ENCODE measurements at places on chromosomes 3 and 15.

DNA sequence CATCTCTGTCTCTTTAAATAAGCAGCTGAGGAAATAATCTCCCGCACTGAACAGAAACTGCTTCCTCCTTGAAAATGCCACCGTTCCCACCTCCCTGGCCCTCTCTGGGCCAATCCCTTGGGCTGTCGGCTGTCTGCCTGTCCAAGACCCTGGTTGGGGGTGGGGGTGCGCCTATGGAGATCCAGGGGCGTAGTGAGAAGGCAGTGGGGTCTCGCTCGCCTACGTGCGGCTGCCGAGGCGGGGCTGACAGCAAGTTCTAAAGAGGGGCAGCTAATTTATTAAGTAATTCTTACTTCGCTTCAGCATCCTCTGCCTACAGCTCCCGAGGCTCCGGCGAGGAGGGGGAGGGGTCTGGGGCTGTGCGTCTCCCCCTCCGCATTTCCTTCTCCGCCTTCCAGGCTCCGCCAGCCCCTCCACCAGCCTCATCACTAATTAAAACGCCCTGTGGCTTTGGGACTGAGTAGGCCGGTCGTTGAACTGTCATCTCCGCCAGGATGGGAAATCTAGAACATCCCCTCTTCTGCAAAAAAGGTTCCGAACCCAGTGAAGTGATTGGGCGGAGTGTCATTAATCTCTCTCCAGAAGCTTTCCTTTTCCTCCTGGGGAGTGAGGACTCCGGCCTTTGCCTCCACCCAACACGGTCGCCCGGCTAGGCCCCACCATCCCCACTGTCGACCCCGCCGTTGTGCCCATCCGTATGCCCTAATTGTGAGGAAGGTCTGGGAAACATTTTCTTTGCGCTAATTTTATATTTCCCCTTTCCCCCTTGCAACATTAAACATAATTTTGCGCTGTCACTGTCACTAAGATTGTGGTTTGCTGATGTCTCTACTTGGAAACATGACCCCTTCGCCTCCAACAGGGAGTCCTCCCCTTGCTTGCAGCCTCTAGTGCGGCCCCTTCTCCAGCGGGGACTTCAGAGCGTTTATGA, 16.9 kb downstream of the NR2F2 start:
- DNase-seq: no peak

DNA sequence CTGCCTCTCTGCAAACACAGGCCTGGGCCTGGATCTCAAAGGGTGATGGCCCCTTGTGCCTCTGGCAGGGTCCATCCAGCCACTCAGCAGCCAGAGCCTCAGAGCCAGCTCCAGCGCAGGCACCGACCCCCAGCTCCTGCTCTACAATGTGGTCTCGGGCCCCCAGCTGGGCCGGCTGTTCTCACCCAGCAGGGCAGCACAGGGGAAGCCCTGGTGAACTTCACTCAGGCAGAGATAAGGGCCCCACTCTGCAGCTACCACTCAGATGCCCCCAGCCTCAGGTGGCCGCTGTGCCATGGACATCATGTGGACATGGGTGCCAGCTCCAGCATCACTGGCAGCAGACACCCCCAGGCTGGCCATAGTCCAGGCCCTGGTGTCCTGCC, 173.1 kb downstream of the TBC1D2B start:
- DNase-seq: no peak

DNA sequence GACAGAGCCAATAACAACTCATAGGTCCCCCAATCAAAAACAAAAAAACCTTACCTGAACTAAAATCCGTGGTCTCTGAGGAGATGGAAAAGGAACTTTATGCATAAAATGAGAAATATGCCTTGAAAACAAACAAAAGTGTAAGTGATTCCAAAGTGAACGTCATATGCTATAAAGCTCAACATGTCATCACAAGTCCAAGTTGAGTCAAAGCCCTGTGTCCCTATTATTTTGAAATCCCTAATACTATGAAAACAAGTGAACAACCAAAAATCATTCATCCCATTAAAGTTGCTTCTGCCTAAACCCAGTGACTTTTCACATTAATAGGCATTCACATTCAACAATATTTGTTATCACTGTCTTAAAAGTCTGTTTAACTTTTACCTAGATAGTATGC, 59.4 kb downstream of the DENND4A start:
- no peak for DNase-seq

DNA sequence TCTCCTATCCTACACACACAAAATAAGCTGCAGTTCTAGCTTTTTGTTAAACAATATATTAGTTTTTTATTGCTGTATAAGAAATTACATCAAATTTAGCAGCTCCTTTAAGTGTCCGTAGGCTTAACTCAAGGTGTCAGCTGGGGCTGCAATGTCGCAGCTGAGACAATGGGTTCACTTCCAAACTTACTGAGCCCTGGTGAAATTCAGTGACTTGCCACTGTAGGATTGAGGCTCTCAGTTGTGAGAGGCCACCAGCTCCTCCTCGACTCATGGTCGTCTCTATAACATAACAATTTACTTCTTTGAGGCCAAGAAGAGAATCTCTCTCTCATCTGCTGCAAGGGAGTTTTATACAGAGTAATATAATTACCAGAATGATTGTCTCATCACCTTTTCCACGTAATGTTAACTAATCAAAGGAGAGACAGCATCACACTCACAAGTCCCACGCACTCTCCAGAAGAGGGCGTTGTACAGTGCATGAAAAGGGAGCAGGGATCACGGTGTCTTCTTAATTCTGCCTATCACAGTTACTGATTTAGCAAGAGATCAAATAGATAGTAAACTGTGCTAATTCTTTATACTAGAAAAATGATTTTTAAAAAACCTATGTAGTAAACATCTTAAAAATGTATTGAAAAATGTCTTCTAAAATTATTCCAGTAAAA, 735.6 kb upstream of the GBE1 start:
- no peak for DNase-seq

DNA sequence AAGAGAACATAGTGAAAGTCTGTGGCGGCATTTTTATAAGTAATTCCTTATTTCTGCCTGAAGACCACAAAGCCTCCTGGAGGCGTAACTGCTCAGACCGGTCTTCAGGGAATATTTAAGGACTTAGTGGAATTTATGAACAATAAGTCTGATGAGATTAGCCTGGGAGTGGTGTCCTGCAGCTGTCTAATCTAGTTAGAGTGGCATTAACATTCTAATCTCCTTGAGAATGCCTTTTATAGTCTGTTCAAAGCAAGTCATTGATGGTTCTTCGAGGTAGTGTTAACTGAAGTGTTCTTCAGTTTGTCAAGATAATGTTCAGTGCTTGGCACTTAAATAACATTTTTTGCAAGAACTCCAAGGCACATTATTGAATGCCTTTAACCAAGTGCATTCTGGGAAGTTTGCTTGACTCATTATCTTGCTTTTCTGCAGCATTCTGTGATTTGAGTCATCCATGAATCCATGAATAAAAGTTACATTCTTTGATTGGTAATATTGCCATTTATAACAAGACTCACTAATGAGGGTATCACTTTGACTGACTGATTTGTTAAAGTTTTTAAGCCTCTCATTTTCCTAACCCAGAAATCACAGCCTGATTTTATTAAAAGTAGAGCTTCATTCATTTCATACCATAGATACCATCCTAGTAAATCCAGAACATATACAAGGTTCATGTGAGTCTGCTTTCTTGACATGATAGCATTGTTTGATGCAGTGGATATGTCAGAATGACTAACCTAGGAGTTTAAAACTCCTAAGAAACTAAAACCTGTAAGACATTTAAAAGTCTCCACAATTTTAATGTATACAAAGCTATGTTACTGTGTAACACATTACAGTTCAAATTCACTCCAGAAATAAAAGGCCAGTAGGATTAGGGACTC, 12.5 kb downstream of the RBM5 start:
- DNase-seq: no peak

DNA sequence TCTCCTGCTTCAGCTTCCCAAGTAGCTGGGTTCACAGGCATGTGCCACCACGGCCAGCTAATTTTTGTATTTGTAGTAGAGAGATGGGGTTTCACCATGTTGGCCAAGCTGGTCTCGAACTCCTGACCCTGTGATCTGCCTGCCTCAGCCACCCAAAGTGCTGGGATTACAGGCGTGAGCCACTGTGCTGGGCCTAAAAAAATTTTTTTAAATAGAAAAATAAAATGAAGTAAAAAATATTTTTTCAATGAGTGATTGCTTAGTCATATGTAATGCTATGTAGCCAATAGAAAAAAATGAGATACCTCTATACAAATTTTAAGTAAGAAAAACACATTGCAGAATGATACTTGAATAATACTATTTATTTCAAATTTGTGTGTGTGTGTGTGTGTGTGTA, 27.9 kb upstream of the SLC30A4 start:
- DNase-seq: no peak

DNA sequence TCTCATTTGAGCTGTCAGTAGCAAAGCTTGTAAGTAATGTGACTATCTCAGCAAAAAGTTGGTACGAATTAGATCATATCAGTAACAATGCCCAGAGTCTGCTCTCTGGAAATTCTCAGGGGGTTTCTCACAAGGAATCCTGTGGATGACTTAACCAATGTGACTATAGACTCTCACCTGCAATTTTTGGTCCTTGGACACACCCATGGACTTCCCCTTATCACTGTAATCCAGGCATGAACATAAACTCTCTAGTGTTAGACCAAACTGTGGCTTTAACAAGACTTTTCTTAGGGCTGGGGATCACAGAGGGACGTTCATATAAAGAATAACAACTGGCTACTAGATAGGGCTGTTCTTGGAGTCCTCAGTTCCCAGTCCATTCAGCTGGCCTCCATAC, 3.9 kb upstream of the ZNF80 start:
- DNase-seq: no peak

DNA sequence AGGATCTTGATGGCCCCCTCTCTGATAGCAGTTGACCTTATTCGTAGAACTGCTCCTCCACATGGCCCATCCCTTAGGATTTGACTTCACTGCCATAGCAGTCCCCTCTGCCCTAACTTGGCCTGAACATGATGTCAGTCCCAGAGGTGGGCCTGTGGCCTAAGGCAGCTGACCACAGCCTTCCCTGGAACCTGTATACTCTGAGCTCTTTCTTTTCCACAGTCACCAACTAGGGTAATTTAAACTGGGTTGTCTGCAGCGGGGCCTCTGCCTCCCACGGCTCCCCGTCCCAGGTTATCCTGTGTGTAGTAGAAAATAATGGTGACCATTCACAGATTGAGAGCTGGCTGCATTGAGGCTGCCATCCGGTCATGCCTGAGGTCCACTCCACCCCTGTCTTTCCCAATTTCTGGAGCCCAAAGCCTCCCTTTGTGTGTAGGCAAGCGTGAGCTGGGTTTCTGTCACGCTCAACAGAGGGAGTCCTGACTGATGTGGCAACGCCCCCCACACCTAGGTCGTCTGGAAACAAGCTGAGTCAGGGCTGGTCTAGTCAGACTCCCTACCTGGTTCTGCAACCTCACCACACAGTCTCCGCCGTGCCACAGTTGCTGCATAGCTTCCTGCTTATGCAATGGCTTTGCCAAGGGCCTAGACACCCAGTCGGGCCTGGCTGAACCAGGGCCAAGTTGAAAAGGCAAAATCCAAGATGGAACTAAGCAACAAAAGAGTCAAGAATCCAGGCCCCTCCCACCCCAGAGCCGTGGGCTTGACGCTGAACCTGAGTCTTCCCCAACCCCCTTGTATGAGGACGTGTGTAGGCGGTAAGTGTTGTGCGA, 284.5 kb downstream of the XXYLT1 start:
- no peak for DNase-seq

DNA sequence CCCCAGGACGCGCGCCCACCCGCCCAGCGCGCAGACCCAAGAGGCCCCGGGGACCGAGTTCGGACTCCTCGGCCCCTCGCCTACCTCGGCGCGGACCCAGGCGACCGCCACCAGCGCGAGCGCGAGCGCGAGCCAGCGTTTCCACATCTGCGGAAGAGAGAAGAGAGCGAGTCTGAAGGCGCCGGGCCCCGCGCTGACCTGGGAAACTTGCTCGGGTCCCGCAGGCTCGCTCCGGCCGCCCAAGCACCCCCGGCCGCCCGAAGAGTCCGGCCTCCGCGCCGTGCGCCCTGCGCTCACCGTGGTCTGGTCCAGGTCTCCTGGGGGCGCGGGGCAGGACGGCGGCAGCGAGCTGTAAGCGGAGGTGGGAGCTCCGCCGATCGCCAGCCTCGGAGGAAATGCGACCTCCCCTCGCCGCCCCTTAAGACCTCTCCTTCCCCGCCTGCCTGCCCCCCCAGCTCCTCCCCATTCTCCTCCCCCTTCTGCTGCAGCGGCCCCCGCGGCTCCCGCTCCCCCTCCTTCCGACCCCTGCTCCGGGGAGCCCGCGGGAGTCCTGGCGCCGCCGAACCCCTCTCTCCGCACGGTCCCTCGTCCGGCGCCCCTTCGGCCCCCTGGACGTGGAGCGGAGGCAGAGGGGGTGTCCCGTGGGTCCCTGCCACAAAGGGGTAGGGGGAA, at the start of gene FSTL1:
FSTL1 (minus strand) TSS at position 393 of the 672 bp plus-strand sequence; CDS start at position 147, 246 bp downstream.
- DNase-seq: peak; percentile 66

DNA sequence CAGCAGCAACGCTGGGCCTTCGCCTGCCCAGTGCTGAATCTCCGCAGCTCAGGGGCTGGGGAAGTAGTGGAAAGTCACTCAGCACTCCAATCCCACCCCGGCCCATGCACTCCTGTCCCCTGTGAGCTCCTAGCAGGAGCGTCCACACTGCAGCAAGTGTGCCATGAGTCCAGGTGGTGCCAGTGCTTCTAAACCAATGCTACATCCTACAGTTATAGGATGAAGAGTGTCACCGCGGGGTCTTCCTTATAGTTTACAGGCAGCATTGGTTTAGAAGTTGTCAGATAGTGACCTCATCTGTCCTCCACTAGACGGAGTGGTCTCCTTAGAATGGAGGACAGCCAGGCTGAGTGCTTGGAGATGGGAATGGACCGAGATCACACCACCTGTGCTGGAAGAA, 221.4 kb downstream of the GABRB3 start:
- no peak for DNase-seq

GRCh38 chr3:103082501-103082900, 647.7 kb downstream of the ZPLD1 start:
- no peak for DNase-seq

DNA sequence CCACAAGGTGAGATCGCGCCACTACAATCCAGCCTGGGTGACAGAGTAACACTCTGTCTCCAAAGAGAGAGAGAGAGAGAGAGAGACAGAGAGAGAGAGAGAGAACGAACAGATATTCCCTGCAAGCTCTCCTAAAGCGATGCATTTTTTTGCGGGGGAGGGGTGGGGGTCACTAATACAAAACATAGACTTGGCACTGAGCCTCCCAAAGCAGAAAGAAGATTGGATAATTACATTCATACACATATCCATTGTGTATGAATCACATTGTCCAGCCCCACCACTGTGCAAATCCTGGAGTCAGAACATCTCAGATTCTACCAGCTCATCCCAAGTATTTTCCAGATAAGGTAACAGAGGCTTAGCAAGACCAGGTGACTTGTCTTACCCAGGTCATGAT, 459.9 kb downstream of the MAGI1 start:
- DNase-seq: no peak

DNA sequence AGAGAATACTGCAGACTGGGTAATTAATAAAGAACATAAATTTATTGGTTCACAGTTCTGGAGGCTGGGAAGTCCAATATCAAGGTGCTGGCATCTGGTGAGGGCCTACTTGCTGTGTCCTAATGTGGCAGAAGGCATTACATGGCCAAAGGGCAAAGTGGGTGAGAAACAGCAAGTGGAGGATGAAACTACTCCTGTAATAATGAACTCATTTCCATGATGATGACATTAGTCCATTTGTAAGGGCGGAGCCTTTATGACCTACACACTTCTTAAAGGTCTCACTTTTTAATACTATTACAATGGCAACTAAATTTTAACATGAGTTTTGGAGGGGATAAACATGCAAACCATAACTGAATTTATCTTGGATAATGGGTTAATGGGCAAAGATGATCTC, 139.6 kb upstream of the SGO1 start:
- DNase-seq: no peak

GRCh38 chr3:14691239-14691638, 16.3 kb downstream of the C3orf20 start:
- no peak for DNase-seq
